GF-D8 (cell line): ENCODE measurements at places on chromosomes 11 and 22.

- no peak for DNase-seq
Measured at GRCh38 chr22:19325296-19325948, 33.9 kb upstream of the CLTCL1 start.

- DNase-seq: no peak
Measured at GRCh38 chr11:88402784-88403183, 65.2 kb upstream of the CTSC start.

DNA sequence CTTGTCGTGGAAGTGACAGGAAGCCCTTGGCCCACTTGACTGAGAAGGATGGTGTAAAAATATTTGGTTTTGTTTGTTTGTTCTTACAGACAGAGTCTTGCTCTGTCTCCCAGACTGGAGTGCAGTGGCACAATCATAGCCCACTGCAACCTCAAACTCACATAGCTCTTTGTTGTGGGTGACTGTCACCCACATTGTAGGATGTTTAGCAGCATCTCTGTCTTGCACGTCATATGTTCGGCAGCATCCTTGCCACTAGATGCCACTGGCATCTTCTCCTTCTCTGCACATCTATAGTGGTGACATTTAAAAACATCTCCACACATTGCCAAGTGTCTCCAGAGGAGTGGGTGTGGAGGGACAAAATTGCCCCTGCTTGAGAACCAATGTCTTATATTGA, 56.8 kb downstream of the PRR5L start:
- no peak for DNase-seq

- no peak for DNase-seq
Measured at GRCh38 chr11:117821431-117821830, 3.1 kb downstream of the FXYD2 start.

DNA sequence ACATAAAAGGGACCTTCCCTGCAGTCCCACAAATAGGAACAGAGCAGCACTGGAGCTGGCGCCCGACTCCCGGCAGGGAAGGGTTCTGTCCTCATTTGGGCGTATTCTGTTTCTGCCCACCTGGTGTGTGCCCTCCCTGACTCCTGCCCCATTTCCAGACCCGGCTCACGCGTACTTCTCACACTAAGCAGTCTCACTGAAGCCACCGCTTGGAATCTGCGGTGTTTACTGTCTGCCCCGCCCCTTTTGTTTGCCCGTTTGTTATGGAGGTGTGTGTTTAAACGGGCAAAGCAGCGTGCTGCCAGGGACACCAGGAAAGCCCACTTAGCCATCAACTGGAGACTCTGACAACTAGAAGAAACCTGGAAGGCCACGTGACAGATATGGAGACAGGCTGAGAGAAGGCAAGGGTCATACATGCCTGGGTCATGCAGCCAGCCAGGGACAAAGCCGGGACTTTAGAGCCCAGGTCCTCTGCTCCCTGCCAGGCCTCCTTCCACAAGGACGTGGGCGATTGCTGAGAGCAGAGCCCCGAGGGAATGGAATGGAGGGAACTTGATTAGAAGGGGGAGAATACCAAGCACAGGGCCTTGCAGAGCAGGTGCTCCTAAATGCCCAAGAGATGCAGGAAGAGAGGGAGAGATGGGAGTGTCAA, 8.7 kb upstream of the EFCAB6 start:
- no peak for DNase-seq

DNA sequence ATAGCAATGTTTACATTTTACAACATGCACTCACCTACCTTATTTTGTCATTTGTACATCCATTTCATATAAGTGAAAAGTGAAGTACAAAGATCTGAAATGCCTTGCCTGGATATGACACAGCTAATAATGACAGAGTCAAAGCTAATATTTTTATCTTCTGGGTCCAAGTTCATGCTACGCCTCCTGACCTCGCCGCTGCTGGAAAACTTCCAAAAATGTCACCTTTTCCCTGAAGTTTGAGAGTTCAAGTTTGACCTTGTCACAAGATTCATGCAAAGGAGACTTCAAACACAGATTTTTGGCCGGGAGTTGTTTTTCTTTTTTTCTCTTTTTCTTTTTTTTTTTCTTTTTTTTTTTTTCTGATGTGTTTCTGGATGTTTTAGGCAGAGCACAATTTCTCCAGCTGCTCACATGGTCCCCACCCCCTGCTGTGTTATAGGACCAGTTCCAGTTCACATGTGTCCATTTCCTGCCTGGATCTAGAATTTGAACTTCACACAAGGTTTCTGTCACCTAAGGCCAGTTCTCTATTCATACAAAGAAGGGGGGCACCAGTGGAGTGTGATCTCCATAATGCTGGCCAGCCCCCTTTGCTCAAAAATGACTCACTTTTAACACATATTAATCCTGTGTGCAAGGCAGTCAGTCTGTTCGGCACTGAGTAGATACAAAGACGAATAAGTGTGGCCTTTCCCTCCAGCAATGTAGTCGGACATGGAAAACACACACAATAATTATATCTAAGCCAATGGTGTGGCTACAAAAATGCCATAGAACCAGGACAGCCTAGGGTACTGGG, 546.8 kb downstream of the BUD13 start:
- DNase-seq: no peak

DNA sequence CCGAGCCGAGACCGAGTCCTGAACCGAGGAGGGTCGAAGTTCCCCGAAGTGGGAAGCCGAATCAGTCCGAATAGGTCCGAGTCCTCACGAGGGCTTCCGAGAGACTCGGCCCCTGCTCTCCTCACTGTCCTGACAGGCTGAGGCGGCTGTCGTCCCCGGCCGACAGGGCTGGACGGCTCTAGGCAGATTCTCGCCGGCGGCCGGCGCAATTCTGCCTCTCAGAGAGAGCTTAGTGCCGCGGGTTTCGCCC, 191 bp upstream of the DEAF1 start:
- DNase-seq: no peak

- no peak for DNase-seq
Measured at GRCh38 chr11:103872748-103873147, 163.7 kb upstream of the DDI1 start.

DNA sequence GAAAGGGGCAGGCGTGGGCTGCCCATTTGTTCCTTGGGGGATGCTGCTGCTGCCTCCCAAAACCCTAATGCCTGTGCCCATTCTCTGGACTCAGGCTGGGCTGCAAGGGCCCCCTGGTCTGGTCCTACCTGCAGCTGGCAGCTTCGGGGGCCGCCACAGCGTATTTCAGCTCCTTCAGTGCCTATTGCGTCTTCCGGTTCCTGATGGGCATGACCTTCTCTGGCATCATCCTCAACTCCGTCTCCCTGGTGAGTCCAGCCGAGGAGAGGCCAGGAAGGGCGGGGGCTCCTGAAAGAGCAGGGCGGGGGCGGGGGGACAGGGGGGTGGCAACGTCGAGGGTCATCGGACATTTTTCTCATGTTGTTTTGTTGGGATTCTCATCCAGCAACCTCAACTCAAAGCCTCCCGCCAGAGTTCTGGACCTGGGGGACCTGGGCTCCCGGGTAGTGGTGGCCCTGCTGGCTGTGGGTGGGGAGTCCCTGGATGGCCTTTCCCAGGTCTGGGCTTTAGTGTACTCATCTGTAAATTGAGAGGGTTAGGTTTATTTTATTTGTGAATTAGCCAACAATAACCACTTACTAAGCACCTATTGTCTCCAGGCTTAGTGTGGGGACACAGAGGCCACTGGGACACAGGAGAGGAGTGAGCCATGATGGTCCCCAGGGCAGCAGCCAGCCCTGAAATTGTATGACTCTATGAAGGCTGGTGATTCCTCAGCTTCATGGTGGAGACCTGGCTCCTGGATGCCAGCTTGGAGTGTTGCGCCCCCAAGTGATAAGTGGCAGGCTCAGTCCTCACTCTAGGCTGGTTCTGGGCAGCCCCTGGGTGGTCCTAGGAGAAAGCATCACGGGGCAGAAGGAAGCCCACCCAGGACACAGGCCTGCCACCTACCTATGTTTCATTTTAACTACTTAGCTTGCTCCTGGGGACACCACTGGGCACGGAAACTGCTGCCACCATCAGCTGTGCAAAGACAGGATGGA, 36.0 kb downstream of the CAPN1 start:
- no peak for DNase-seq

DNA sequence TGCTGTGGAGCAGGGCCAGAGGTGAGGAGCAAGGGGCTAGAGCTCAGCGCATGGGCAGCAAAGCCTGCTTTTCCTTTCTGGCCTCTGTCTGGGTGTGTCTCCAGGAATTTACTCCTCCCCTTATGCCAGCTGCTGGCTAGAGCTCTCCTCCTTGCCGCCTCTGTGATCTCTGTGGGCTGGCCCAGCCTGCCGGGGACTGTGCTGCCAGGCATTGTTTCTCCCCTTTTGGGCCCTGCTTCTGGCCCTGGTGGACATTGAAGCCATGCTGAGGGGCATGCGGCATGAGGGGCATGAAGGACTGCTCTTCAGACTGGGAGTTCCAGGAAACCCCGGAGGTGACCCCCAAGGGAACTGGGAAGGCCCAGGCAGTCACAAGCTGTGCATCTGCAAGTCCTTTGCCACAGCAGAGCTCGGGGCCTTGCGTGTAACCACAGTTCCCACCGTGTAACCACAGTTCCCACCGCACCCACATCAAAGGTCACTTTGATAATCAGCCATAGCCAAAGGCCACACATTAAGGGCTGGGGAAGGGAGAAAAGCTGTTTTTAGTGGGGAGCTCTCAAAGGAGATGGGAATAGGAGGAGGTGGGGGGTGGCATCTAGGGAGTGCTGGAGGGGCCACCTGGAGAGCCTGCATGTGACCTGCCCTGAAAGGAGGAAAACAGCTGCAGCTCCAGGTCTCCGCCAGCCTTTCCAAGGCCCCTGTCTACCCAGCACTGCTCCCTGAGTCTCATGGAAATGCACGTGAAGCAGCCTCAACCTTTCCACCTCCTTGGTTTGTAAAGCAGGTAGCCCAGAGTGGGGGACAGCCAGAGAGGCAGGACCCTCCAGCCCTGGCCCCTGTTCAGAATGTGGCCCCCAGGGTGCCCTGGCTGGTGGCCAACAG, 62.3 kb downstream of the PPFIBP2 start:
- DNase-seq: no peak

GRCh38 chr11:72826191-72826941, 12.2 kb downstream of the ATG16L2 start:
- DNase-seq: no peak

- DNase-seq: no peak
Measured at GRCh38 chr11:14420223-14420622, 61.2 kb upstream of the RRAS2 start.

DNA sequence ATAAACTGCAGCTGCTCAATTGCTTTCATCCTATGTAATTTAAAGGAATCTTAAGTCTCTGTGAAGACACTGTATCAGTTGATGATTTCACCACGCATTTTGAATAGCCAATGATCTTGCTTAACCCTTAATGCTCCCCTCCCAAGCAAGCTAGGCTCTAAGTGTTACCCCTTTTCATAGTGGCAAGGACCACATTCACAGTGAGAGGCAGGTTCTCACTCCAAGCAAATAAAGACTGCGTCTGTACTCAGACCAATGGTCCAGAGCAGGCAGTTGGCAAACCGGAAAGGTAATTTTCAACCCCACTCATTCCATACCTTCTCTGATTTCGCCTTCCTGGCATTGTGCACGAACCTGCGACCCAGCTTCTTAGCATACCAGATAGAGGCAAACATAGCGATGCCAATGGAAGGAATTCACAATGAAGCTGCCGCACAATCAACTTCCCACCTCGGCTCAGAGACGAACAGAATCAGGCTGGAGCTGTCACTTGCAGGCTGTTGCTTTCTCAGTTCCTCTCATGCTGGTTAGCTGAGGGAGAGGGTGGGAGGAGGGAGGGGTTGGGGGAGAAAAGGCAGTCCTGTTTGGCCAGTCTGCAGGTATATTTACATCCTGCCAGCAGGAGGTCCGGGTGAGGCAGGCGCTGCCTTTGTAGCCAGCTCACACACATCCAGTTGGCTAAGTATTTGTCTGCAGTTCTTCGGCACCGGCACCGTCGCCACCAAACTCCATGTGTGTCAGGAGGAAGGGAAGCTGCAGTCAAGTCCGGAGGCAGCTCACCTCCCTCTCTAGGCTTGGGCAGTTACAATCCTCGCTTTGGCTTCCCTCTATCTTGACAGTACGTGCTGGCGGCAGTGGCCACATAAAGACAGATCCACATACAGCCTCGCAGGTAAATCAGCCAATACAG, 1151.2 kb upstream of the CCDC90B start:
- DNase-seq: no peak

GRCh38 chr11:72084965-72085364, 4.3 kb downstream of the LRRC51 start:
- DNase-seq: no peak
